H54 (cell line): ENCODE measurements at places on chromosomes 5 and 9.
A peak's percentile ranks its signal among the peaks of the same experiment; 100 is the strongest.

GRCh38 chr5:19987612-19988361 is at the start of gene CDH18:
CDH18 (minus strand) TSS chr5:19988200; CDS start chr5:19838986, 149,214 bp downstream.
- DNase-seq: peak; percentile 82

DNA sequence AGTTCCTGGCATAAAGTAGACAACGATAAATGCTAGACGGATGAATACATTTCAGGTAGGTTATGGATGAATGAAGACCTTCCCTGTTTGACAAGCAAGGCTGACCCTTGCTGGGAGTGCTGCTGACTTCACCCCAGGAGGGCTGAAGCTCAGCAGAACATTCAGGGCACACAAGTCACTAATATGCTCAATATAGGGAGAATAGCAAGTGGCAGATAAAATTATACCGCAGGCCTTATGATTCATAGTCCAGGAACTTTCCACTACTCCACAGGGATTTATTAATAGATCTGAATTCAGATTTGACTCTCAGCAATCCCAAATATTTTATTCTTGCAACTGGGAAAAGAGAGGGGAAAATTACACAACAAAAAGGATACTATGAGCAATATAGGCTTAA is 38.2 kb upstream of the GRAMD2B start:
- peak; percentile 23 for DNase-seq

GRCh38 chr9:131393622-131394463 is at the start of gene PRRC2B:
PRRC2B (plus strand) TSS chr9:131394086; CDS start chr9:131430145, 36,059 bp downstream.
- no peak for DNase-seq

DNA sequence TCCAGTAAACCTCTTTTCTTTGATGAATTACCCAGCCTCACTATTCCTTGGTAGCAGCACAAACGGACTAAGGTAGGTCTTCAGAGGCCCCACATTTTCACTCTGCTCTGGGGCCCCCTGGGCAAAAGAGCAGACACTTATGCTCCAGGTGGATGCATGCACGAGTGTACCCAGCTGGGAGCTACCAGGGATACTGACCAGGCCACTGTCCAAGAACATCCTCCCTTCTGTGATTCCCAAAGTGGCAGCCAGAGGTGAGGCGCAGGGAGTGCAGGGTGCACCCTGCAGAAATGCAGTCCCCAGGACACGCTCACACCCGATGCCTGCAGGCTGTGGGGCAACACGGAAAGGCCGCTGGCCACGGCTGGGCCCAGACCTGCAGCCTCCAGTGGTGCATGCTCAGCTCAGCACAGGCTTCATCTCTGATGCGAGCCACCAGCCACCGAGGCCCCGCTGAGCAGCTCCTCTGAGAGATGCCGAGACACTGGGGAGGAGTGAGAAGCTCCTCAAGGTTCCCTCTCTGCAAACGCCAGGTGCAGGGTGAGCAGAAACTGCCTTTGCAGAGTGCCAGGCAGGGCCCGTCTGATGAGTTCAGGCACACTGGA is 48.1 kb upstream of the OLFM1 start:
- DNase-seq: no peak

DNA sequence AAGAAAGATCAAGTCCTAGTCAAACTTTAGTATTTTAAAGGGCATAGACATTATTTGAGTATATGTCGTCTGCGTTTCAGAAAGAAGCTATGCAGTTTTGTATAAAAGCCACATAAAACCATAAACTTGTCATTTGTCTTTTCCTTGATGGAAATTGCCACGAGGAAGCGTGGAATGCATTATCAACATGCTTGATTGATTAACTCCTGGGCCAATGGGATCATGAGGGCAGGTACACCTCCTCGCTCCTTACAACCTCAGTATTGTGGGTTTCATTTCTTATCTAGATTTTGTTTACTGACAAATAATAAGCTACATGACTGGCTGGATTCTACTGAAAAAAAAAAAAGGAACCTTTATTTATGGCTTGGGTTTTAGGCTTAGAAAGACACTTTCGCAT is 122.5 kb upstream of the RFX3 start:
- no peak for DNase-seq

GRCh38 chr9:110782701-110783100 is 114.1 kb downstream of the MUSK start:
- no peak for DNase-seq

- peak; percentile 25 for DNase-seq
Observed at GRCh38 chr5:38347040-38347763, 88.8 kb downstream of the EGFLAM start.

- no peak for DNase-seq
Observed at GRCh38 chr5:133750856-133751255, 138.5 kb upstream of the FSTL4 start.

DNA sequence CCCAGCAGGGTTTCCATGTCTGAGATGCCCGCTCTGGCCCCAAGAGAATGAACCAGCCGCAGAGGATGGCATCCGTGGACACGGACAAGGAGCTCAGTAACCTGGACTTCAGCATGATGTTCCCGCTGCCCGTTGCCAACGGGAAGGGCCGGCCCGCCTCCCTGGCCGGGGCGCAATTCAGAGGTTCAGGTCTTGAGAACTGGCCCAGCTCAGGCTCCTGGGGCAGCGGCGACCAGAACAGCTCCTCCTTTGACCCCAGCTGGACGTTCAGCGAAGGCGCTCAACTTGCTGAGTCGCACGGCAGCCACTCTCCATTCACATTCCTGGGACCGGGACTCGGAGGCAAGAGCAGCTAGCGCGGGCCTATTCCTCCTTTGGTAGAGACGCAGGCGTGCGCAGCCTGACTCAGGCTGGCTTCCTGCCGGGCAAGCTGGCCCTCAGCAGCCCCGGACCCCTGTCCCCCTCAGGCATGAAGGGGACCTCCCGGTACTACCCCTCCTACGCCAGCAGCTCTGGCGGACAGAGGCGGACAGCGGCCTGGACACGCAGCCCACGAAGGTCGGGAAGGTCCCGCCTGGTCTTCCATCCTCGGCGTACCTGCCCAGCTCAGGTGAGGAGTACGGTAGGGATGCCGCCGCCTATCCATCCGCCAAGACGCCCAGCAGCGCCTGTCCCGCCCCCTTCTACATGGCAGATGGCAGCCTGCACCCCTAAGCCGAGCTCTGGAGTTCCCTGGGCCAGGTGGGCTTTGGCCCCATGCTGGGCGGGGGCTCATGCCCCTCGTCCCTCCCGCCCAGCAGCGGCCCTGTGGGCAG is 74.4 kb downstream of the INSL6 start:
- DNase-seq: no peak

DNA sequence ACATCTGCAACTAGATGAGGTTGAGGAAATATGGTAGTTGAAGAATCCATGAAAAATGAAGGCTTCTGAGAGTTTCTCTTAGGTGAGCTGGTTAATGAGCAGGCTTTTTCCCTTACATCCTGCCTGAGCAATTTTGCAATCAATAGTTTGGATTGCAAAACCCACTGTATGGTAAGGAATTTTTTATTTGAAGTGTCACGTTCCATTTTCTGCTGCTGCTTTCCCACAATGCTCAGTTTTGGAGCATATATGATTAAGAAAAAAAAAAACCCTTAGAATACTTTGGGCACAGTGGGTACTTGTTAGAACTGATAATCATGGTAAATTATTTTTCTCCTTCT is 144.2 kb downstream of the PCSK1 start:
- DNase-seq: no peak

DNA sequence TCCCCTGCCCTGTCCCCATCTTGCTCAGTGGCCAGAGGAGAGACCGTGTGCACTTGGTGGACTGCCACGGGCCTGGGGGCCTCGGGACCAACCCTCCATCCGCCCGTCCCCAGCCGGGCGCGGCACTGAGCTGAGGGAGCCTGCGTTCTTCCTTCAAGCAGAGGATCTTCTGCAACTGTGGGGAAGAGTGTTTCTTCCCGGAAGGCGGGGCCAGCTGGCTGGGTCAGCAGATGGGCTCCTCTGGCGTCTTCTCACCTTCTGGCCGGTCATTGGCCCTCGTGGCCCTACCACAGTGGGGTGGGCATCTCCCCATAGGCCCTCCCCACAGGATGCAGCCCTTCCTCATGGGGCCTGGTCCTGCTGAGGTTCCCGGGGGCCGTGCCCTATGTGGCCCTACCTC is 17.4 kb downstream of the RXRA start:
- DNase-seq: no peak

DNA sequence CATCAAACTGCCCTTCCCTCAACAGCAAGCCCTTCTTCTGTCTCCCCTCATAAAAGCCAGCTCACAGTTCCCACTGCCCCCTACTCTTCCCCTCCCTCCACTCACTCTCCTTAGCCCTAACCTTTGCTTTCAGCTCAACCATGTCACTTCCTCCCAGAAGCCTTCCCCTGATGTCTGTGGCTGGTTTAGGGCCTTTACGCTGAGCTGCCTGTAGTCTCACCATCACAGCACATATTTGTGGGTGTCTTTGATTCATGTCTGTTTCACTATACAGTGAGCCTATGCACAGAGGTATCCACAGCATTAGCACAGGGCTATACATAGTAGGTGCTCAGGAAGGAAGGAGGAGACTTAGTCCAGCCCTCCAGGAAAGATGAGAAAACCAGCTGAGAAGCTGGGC is 34.7 kb downstream of the C9orf50 start:
- no peak for DNase-seq

DNA sequence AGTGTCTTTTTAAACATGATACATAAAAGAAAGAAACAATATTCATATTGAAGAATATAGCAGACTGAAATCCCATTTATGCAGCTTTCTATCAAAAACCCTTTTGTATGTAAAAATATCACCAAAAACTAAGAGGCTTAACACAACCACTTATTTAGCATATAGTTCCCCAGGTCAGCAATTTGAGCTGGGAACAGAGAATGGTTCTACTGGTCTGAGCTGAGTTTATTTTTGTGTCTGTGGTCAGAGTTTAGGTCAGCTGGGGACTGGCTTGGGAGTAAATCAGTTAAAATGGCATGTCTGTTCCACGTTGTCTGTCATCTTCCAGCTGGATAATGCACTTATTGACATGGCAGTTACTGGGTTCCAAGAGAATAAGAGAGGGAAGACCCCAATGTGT is 165.0 kb downstream of the TMEM232 start:
- no peak for DNase-seq

- DNase-seq: peak; percentile 83
Observed at GRCh38 chr9:97984188-97985057, 1.3 kb downstream of the ANP32B start.

- no peak for DNase-seq
Observed at GRCh38 chr5:177493795-177494345, 3.5 kb downstream of the PDLIM7 start.

- no peak for DNase-seq
Observed at GRCh38 chr5:13408616-13409015, 535.9 kb downstream of the DNAH5 start.

DNA sequence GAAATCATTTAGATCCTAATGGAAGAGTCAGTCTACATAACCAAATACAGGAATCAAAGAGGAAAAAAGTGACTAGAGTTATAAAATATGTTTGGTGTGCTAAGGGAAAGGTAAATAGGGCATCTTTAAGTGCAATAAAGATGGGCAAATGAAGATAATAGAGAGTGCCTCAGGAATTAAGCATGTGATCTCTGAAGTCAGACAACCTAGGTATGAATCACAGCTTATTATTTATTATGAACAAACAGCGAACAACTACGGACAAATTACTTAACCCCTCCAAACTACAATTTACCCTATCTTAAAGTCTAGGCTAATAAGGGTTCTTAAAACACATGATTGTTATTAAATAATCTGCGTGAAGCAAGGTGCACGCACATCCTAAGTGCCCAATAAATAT is 910.2 kb upstream of the DMAC1 start:
- no peak for DNase-seq

DNA sequence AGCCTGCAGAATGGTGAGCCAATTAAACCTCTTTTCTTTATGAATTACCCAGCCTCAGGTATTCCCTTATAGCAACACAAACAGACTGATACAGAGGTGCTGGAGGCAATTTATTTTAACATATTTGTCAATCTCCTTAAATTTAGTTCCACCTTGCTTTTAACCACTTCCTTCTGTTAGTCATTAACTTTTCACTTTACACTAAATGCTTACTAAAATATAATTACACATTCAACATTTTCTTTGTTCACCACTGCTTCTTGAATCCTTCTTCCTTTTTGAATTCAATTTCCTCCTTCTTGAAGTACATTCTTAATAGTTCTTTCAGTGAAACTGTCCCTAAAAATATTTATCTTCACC is 39.4 kb downstream of the LYRM7 start:
- DNase-seq: no peak

- no peak for DNase-seq
Observed at GRCh38 chr9:134661299-134661698, 19.7 kb downstream of the COL5A1 start.

DNA sequence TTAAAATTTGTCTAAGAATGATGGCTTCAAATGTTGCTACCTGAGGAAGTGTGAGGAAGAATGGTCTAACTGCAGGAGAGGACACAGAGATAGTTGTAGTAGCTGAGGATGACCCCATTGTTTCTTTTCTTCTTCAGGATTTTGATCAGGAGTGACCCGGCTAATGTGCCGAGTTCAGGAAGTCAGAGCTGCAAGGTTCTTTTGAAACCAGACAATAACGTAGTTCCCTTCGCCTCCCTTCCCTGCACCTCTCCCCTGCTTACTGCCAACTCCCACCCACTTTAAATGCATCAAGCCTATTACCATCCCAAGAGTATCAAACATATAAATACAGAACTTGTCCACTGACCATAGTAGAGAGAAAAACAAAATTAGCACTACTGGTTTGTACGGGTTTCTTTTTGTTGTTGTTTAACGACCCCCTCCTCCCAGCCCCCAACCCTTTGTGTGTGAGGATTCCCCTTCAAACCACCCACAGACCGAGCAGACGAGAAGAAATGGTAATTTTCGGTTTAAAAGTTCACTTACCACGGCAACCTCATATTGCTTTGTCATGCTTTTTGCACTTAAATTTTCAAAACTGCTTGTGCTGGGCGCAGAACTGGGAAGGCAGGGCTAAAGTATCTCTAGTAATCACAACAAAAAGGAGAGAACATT is 23.5 kb upstream of the ELAVL2 start:
- no peak for DNase-seq

DNA sequence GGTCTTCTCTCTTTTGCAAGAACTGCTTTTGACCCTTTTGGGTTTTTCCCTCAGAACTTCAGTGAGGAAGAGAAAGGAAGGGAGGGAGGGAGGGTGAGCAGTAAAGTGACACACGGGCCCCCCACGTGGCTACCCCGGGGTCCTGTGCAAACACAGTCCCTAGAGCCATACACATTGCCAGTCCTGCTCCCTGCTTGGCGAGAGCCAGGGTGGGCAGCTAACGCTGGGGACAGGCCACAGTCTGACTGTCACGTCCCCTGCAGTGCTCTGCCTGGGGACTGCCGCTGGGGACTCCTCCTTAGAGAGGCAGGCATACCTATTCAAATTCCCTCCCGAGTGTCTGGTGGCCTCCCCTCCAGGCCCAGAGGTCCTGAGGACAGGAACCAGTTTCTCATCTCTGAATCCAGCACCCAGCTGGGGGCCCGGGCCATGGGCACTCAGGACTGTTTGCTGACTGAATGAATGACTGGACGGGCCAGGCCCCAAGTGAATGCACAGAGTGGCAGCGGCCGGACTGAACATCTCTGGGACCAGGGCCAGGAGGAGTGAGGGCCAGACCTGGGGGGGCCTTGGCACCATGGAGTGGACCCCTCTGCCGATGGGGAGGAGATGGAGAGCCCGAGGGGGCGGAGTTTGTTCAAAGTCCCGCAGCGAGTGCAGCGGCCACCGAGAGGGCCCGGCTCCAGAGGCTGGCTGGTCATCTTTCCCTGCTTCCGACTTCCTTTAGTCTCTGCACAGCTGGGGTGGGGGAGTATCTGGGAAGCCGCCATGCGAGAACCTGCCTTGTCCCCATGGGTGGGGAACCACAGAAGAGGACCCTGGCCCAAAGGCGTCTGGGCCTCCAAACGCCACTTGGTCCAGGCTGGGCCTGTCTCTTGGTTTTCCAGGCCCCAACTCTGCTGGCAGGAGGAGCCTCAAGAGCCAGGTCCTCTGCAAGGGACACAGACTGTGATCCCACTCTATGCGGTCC is 5.8 kb downstream of the CCDC187 start:
- DNase-seq: no peak
